ENCODE measurements at places on chromosomes 7 and 10.

GRCh38 chr7:37549076-37549931, 100.6 kb upstream of the ELMO1 start:
- DNase-seq: no peak

- no peak for DNase-seq
Measured at GRCh38 chr10:75355706-75356105, 45.9 kb downstream of the ZNF503 start.

DNA sequence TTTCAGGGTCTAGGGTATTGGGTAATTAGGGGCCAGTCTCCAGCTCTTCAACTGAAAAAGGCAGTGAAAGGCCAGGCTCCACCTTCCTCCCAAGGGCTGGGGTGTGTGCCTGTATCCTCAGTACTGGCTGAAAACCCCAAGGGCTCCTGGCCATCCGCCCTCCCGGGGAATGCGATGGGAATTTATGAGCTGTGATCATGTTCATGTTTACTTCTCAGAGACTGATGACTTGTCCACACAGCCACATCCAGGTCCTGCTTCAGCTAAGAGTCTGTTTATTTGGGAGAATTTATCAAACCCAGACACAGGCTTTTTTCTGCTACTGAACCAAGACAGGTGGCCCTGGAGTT, 91.7 kb downstream of the CCDC3 start:
- no peak for DNase-seq

DNA sequence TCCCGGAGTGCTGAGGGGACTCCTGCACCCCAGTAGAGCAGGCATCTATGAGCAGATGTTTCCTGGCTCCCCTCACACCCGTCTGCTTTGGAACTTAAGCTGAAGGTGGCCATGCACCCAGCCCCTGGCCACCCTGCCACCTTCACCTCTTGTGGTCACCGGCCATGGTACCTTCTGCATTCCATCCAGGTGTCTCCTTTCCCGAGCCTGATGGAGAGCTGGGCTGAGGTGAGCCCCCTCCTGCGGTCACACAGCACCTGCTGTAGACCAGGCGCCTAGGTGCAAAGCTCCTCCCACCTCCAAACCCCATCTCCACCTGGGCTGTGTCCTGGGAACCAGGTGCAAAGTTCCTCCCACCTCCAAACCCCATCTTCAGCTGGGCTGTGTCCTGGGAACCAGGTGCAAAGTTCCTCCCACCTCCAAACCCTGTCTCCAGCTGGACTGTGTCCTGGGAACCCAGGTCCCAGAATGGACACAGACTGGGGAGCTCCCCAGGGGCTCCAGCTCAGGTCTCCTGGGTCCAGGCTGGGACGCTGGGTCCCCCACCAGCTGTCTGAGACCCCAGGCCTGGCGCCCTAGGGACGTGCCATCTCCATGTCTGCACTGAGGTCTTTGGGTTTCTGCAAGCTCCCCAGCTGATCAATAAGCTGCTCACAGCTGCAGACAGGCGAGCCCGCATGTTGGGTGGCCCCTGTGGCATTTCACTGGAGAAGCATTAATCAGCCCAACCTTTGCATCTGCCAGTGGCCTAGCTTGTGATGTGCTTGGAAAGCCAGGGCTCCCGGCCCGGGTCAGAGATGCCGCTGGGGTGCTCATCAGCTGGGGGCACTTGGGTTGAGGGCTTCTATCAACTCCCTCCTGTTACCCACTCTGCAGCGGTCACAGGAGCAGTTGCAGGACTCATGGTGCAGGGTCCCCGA, 61.2 kb upstream of the INPP5A start:
- no peak for DNase-seq

DNA sequence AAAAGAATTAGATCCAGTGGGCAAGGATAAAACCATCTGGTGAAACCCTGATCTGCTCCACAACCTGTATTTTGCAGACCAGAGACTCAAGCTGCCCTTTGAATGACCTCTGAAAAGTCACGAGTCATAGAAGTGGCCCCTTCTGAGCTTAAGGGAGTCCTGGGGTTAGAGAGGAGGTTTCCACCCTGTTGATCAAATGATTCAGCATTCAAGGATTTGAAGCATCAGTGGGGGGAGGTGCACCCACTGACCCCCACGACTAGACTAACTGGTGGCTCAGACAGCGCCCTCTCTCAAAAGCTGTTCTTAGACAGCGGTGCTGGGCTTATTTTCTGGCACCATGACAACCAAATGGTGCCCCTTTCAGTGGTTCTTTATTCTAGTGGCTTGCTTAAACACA, 44.3 kb downstream of the PLCE1 start:
- DNase-seq: no peak

GRCh38 chr7:8226501-8226900, 35.5 kb downstream of the ICA1 start:
- DNase-seq: no peak

DNA sequence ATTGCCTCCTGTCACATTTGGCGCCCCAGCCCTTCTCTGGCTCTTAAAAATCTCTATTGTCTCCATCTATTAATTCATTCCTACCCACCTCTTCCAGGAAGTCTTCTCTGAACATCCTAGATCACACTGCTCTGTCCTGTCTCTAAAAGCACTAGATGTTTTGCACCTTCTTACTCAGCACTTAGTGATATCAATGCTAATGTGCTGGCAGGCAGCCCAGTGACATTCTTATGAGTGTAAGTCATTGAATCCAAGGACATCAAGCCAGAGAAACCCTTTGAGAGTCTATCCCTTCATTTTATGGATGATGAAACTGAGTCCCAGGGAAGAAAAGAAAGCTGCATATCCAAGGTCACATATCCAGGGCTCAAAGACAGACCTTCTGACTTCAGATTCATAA, 48.3 kb upstream of the PAX2 start:
- no peak for DNase-seq

GRCh38 chr10:103828107-103828506, 27.3 kb downstream of the SH3PXD2A start:
- no peak for DNase-seq

GRCh38 chr10:22481687-22482539, 136.6 kb downstream of the SPAG6 start:
- DNase-seq: no peak

DNA sequence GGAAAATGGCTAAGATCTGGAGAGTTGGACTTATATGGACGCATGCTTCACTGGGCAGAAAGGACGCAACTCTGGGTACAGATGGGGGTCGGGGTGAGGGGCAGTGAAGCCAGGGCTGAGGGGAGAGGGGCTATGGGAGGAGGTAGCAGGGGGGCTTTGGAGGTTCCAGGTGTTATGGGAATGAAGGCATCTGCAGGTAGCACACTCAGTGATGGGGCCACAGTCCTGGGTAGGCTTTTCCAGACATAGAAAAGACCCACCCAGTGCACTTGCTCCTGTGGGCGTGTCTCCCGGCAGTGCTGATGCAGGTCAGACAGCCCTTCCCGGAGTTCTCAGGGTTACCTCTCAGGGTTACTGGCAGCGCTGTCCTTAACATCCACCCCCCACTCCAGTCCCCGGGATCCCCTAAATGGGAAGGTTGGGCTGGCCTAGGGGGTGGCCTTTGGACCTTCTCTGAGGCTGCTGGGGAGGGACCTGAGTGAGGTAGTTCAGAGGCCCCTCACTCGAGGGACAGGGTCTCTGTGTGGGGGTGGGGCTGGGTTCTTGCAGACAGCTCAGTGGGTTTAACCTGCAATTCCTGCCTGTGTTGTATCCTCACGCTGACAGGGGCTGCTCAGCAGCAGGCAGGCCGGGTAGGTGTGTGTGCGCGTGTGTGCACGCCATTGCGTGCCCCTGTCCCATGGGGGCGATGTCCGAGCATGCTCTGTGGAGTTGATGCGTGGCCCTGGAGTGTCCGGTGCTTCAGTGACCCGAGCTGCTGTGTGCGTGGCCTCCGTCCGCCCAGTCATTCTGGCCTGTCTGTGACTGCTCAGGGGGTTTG, 6.2 kb downstream of the ZYX start:
- DNase-seq: no peak

DNA sequence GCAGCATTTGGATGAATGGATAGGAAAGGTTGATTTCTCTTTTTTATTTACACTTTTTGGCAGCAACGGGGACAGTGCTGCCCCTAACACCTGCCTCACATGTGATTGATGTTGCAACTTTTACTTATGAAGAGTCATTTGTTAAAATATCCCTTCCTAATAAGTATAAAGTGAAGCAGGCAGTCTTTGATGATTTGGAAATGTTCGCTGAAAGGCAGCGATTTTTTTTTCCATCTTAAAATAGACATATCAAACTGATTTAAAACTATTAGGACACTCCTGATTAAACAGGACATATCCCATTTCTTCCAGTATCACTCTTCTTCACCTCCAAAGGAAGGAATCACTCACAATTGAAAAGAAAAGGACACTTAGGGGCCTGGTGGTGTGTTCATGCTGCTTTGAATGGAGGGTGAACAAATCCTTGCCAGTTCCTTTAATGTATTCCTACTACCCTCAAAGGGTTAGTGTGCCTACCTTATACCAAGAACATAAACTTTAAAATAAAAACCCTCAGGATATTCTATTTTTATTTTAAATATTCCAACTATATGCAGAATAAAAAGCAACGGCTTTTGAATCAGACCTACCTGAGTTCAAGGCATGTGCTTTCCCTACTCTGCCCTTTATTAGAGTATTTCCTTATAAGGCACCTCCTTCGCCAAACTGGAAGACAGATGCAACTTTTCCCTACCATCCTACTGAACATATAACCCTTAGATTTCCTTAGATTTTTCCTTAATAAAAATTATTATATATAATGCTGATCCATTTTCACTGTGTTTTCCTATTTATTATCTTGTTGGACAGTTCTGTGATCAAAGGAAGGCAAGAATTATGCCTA, 1.1 kb downstream of the ADK start:
- DNase-seq: no peak

DNA sequence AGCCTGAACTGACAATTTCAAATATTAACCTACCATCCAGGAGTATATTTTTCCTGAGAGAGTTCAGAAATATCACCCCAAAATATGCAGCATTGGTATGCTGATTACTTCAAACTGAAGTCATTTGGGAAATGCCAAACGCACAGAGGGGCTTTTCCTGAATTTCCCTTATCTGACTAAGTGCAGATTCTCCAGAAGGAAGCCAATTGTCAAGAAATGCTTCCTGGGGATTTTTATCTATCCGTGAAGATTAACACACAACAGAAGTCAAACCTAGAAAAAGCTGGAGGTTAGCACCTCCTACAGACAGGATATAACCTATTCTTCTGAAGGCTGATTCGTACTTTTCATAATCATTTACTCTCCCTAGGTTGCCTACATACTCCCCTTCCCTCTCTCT, 91.0 kb downstream of the AKR1D1 start:
- DNase-seq: no peak

DNA sequence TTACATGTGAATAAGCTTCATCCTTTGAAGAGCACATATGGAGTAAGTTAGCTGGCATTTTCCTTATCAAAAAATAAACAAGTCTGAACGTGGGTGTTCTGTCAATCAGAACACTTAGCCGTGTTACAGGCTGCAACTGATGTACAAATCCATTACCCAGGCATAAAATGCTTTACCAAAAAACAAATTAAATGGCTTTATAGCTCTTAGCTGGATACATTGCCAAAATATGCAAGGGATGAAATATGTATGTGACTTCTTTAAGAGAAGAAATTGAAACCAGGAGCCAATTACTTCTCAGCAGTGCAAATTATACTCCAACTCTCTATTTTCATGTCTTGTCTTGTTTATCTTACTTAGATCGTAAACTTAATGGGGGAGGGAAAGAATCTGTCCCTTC, 214.8 kb downstream of the DGKB start:
- no peak for DNase-seq

- DNase-seq: no peak
Measured at GRCh38 chr7:12397671-12398070, 6.0 kb downstream of the VWDE start.

DNA sequence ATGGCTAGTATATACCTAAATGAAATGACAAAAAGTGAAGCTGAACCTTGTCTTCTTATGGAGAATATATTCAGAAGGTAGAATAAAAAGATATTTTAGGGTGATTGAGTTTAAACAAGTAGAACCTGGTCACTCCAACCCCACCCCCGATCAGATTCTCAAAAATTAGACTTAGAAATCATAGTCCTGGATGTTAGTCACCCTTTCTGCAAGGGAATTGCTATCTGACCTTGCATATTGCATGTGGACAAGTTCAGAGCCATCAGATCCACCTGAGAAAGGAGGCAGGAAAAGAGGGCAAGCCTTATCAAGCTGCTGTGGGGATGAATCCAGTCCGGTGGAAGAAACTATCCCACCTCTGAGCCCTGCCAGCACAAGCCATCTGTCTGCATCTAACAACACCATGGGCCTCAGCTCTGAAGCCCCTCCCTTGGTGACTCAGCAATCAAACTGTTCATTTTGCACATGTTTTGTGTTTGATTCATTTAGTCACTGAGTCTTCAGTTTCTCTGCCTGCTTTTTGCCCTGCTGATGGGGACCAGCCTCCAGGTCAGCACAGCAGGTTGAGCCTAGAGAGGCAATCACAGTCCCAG, 727.3 kb downstream of the AUTS2 start:
- DNase-seq: no peak

- no peak for DNase-seq
Measured at GRCh38 chr10:96978621-96979154, 146.6 kb downstream of the LCOR start.

GRCh38 chr10:13439313-13440184, 89.3 kb downstream of the BEND7 start:
- no peak for DNase-seq

- no peak for DNase-seq
Measured at GRCh38 chr10:18140149-18140956, at the start of gene CACNB2. TSS of gene CACNB2 (plus strand) at chr10:18140424.

- DNase-seq: no peak
Measured at GRCh38 chr7:158568974-158569857, 18.4 kb downstream of the PTPRN2 start.

DNA sequence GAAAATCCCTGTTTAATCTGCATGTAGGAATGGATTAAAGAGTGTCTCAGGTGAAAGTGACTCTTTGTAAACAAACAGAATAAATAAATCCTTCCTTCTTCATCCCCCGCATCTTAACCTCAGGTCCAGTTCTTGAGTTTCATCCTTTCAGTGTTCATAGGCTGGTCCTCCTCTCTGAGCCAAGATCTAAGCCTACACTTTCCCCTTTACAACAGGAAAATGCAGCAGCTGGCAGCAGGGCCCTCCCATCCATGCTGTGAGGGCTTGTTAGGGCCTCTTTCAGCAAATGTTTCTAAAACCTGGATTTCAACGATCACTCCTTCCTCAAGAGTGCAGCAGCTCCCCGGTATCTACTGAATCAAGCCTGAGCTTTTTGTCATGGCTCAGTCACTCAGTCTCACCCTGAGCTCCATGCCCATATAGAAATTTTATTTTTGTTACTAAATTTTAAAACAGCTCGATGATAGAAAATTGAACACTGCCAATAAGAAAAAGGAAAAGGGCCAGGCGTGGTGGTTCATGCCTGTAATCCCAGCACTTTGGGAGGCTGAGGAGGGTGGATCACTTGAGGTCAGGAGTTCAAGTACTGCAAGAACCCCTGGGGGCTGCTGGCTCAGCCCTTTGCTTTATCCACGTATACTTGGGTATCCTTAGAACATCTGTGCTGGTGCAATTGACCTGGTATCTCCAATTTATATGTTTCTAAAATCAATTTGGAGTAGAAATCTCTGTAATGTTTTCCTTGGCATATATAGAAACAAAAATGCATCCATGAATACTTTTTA, 15.6 kb downstream of the BLNK start:
- DNase-seq: no peak

All from T-helper 17 cell (primary cell).